NCI-H1417 (cell line): ENCODE measurements at places on chromosomes 3 and 15.

DNA sequence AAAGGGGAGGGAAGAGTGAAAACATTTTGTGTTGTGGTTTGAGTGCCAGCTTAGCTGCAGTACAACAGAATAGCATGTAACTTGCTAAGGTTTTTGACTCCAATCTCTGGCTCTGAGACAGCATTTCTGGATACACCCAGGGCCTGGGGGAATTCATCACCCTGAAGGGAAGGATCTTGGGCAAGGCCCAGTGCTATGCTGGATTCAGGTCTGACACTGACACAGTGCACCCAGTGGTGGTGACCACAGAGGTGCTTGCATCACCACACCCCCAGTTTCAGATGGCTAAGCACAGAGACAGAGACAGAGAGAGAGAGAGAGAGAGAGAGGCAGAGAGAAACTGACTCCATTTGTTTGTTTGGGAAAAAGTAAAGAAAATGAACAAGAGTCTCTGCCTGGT, 74.1 kb upstream of the KBTBD8 start:
- no peak for DNase-seq

DNA sequence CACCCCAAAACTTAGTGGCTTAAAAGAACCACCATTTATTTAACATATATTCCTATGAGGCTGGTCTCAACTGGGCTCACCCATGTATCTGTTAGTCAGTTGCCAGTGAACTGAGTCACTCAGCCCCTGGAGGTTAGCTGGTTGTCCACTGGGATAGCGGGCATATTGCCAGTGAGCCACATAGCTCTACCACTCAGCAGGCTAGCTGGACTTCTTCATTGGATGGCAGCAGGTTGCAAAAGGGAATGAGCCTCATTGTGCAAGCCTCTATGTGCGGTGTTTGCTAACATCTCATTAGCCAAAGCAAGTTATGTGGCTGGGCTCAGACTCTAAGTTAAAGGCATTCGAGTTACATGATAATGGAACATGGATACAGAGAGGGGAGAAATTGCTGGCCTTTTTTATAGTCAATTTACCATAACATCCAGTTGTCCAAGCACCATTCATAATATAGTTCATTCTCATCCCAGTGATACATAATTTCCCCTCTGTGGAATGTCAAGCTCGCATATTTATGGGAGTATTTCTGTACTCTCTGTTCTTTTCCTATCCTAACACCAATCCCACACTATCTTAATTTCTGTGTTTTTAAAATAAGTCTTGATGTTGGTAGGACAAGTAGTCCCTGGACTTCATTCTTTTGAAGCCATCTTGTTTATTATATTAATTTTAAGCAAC, 8.7 kb downstream of the BTD start:
- no peak for DNase-seq

DNA sequence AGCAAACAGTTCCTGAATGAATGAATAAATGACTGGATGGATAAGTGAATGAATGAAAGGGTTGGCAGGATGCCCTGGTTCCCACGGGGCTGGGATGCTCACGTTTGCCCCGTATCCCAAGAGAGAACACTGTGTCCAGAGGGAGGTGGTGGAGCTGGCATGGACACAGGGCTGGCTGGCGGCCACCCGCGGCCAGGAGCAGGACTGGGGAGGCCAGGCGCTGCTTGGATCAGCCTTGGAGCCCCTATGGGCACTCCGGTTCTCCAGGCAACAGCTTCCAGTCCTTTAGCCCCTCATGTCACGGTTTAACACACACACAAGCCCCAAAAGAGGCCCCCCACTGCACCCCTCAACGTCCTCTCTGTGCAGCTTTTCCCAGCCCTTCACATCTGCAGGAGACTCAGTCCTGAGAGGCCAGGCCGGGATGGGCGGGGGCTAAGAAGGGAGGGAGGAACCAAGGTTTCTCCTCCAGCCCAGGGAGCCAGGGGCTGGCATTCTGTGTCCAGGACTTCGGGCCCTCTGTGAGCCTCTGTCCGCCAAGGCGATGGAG, 86.0 kb upstream of the ALDH1L1 start:
- no peak for DNase-seq

DNA sequence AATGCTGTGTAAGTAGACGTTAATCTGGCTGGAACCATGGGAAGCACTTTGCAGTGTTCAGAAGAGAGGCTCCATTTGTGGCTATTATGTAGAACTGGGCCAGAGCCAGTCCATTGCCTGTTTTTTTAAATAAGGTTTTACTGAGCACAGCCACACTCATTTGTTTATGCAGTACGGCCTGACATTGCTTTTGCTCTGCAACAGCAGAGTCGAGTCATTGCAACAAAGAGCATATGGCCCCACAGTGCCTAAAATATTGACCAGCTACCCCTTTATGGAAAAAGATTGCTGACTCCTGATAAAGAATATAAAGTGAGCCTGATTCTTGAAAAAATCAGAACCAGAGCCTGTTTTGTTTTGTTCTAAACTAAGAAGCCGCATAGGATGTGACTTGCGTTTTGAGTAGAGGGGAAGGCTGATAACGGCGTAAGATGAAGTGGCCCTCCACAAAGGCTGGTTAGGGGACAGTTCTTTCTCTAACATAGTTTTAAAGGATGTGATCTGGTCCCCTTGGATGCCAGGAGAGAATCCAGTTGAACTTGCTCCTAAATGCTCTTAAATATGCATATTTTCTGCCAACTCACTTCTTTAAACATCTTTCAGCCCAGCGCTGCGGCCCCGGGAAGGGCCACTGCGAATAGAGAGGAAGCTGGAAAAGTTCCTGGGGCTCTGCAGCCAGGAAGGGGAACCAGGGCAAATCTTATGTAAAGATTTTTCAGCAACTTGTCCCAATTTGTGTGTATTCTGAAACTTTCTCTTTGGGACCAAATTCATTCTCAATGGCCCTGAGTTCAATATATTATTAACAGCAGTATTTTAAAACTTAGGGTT, 64.5 kb downstream of the GLDN start:
- no peak for DNase-seq

GRCh38 chr3:16467393-16467792, 46.1 kb downstream of the RFTN1 start:
- DNase-seq, result no peak
